NCI-H524 (cell line): ENCODE measurements at places on chromosomes 11 and 22.

DNA sequence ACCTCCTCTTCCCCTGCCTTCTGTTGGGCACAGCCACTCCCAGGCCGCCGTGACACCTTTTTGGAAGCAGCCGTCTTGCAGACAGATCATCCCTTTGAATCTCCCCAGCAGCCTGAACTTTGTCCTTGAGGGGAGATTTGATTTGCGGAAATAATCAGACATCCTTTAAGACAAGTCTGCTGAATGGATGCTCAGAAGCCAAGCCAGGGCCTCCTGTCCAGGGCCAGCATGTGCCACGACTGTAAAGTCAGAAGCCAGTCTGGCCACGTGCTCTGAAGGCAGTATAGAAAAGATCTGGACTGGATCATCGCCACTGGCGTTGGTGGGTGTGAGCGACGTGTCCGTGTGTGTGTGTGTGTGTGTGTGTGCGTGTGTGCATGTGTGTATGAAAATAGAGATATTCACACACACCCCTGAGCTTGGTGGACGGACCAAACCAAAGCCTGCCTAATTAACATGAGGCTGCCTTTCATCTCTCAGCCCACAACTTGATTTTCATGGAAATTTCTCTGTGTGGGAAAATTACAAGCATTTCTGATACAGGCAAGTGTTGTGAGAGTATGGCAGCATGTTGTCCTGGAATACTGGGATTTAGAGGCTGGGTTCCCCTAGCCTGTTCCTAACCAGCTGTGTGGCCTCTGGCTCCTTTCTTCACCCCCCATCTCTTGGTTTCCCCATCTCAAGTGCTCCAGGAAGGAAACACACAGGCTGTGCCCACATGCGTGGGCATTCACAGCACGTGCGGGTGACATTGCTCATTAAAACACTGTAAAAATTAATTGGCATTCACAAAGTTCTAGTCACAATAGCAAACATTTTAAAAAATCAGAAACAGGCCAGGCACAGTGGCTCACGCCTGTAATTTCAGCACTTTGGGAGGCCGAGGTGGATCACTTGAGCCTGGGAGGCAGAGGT lies 61.8 kb upstream of the WNT7B start:
- no peak for DNase-seq

DNA sequence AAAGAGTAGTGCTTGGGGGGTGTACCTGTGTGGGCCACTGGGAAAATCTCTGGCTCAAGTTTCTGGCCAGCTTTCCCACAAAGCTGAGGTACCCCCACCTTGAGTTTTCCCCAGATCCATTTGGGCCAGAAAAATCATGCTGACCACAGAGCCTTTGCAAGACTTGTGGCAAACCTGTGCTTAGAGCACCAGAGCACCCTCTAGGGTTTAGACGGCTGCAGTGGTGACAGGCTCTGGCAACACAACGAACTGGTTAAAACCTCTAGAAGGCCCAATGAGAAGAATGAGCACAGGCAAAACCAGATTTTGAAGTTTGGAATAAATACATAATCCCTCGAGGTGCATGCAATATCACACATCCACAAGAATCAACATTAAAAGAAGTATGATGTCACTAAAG lies 290.7 kb upstream of the FOLH1 start:
- no peak for DNase-seq

DNA sequence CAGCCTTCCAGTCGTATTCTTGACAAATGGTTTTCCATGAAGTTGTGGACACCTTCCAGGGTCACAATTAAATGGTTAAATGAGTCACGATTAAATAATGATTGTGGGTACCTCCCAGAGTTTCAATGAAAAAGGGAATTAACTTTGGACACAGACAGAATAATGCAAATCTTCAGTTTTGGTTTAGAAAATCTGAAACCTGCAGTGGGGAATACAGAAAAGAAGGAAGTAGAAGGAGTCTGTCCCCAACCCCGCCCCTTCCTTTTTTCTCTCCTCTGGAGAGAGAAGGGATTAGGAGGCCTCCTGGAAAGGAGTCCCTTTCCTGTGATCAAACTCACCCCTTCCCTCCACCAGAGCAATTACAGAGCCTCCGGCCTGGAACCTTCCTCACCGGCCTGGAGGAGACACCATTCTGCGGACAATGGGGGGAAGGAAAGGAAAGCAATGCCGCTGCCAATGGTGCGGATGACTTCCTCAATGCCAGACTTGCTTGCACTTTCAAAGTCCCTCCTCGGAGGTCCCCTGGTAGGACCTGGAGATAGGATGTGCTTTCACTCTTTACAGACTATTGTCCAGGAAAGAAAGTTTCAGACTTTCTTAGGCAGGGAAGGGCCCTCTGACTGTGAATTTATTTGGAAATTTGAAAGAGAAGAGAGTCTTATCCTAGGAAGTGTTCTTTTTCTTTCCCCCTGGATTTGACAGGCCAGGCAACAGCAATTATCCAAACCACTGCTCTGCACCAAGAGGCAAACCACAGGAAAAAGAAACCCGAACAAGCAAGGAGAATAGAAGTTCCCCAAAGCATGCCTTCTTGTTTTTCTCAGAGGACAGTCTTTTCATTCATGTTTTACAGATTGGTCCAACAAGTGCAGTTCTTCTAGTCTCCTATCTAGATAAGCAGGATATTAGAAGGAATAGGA lies 86.8 kb downstream of the PTPRJ start:
- no peak for DNase-seq

DNA sequence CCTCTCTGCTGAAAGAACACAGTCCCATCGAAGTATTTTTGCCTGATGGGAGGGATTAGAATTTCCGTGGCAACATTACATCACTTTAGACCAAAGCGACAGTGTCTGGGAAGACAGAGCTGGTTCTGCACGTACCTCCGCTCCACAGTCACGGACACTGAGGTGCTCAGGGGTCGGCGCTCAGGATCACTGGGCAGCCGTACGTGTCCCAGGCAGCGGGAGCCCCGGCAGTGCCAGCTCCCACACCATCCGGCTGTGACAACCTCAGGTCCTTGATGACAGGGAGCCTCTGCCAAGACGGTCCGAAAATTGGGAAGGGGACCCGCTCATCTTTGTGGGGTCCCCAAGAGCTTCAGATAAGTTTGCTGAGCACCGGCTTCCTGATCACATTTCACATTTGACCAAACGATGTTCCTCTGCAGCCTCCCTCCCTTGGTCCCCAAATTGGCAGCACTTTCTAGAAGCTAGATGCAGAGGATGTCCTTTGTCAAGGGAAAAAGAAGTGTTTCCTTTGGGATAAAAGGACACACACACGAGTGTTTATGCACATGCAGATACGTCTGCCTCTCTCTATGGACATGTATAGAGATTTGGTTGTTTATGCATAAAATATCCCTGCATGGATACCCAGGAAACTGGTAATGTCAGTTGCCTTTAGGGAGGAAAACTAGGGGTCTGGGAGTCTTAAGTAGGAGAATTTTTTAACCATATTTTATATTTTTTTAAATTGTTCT lies 61.6 kb upstream of the LINC01488 start:
- DNase-seq: no peak

DNA sequence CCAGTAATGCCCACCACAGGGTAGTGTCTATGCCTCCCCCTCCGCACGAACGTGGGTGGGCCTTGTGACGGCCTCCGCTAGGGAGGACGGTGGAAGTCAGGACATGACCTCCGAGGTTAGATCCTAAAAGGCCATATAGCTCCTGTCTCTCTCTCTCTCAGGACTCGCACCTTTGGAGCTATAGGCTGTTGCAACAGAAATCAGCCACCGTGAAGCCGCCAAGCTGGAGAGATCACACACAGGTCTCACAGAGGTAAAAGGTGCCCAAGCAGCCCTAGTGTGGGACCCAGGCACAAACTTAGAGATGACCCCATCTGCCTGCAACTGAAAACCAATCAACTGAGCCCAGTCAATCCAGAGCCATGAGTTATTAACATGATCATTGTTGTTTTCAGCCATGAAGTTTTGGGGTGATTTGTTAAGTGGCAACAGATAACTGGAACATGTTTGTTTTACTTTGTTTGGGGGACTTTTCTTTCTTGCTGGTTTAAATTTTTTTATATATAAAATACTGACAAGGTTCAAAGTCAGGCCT lies 7.4 kb upstream of the NAP1L4 start:
- DNase-seq: no peak

- no peak for DNase-seq
Observed at GRCh38 chr11:9691865-9692264, 28.0 kb downstream of the SWAP70 start.

DNA sequence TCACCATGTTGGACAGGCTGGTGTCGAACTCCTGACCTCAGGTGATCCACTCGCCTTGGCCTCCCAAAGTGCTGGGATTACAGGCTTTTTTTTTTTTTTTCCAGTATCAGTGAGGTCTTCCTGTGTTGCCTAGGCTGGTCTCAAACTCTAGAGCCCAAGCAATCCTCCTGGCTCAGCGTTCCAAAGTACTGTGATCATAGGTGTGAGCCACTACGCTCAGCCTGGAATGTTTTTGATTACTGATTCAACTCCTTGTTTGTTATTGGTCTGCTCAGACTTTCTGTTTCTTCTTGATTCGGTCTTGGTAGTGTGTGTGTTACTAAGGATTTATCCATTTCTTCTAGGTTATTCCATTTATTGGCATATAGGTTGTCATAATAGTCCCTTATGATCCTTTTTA lies 31.3 kb downstream of the NAGA start:
- DNase-seq: no peak

- DNase-seq: no peak
Observed at GRCh38 chr11:91926965-91927364, 297.7 kb upstream of the FAT3 start.

- DNase-seq: no peak
Observed at GRCh38 chr22:27651486-27651885, 150.1 kb downstream of the MN1 start.

GRCh38 chr11:7924536-7924935 lies 6.5 kb downstream of the OR10A6 start:
- DNase-seq: no peak

GRCh38 chr11:96234866-96235441 lies 108.0 kb downstream of the MAML2 start:
- DNase-seq: no peak

- no peak for DNase-seq
Observed at GRCh38 chr11:58592760-58593472, 14.1 kb downstream of the ZFP91 start.

DNA sequence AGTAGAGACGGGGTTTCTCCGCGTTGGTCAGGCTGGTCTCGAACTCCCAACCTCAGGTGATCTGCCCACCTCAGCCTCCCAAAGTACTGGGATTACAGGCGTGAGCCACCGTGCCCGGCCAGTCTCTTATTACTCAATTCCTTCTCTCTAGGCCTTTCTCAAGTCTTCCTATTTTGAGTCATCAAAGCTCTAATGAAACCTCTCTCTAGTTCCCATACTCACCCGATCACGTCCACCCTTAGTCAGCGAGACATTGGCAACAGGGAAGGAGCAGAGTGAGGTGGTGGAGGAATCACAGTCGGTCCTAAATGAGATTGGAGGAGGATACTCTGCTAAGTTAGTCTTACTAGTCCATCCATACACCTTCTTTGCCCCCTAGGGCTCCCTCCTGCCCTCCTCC lies 5.0 kb downstream of the BSCL2 start:
- DNase-seq: no peak

DNA sequence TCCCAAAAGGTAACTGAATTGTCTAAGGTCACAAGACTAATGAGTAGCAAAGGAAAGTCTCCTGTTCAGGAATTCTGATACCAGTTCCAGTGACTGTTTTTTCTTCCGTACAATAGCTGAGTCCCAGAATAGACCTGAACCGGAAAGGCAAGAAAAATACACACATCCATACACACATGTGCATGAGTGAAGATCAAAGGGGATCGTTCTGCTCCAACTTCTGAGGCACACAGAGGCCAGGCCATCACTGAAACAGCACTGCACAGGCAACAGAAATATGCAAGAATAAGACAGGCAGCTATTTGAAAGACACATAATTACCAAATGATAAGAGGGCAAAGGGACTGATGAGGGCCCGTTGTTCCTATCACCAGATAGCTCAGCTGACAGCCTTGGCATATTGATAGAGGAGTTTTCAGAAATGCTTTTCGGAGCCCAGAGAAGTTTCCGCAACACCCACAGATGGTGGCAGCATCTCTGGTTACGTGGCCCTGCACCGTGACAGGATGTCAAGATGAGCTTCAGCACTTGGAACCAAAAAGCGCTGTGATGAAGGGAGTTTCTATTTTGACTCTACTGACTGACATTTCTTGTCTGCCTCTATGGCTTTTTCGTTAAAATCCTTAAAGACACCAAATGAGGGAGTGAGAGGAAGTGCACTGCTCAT lies 280.6 kb downstream of the LARGE1 start:
- DNase-seq: no peak

DNA sequence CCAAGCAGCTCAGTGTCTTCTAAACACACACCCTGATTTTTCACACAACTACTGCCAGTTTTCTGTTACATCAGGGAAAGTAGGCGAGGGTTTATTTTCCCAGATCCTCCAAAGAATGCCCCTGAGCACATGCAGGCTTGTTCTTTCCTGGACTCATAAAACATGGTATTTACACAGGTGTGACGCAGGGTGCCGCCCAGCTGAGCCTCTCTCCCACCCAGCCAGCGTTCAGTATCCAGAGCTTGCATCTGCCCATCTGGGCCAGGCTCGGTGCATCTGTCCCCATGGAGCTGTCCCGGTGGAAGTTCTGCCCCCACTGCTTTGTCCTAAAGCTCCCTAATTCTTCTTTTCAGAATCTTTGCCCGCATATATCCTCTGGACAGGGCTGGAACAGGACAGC lies 44.8 kb upstream of the ISX start:
- DNase-seq: no peak

DNA sequence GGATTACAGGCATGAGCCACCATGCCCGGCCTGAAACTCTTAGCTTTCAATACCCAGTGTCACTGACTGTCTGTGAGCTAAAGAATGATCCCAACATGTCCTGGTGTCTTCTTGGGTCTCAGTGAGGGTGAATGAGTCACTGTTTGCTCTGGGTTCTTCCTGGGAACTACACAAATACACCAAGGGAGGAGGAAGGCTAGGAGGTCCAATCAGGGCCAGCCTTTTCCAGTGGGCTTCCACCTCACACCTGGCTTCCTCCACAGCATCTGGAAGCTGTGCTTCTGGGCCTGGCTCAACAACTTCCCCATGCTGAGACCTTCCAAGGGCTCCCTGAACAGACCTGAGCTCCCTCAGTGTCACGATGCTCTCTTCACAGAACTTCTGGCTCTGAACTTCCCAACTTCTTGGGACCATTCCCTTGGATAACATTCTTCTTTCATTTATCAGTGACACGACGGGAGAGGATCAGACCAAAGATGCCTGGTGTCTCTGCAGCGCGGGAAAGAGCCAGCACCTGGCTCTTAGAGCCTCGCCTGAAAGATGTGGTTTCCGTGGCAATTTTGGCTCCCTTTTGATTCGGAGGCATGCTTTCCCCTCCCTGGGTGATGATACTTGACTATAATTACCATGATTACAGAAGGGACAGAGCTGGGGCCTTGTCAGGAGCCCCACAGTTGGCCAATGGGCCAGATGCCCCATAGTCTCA lies 22.3 kb upstream of the CHRM4 start:
- no peak for DNase-seq

GRCh38 chr11:46229230-46229629 lies 48.2 kb upstream of the CREB3L1 start:
- no peak for DNase-seq

GRCh38 chr22:47622541-47622940 lies 860.1 kb downstream of the TBC1D22A start:
- DNase-seq: no peak

GRCh38 chr11:117771197-117771596 lies 25.8 kb downstream of the DSCAML1 start:
- no peak for DNase-seq
